ENCODE measurements at places on chromosomes 2 and 18.

DNA sequence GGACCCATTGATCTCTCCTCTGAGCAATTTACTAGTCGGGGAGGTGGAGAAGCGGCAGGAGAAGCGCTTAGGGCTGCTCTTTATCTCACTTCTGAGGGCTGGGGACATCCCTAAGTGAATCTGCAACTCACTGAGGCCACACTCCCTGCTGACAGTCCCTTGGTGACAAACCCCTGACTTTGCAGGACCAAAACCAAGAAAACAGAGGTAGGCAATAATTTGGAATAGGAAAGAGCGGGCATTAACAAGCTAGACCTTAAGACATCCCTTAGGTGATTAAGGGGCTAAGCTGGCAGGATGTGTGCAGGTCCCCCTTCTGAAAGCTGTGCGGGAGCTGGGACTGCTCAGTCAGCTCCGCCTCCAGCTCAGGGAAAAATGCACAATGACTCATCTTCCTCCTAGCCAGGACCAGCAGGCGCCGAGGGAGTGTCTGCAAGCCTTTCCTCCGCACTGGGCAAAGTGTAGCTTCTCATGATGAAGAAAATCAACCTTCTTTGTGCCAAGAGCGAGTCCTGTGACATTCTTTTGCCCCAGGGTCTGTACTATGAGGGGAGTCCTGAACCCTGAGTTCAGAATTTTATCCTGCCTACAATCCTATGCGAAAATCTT is 63.3 kb downstream of the BOD1L2 start:
- no peak for DNase-seq

DNA sequence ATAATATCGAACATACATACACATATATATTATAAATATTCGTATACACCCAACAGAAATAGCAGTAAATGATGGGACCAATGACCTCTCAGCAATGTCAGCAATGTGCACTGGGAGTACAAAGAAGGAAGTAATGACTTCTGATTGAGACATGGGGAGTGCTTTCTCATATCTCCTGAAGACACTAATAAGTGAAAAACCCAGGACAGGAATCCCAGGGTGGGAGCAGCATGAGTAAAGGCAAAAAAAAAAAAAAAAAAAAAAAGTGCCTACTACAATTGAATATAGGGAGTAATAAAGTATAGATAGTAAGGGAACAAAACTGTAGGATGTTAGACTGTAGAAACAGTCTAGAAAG is 491.3 kb downstream of the IRS1 start:
- no peak for DNase-seq

GRCh38 chr2:71589763-71590162 is 136.4 kb downstream of the DYSF start:
- no peak for DNase-seq

- no peak for DNase-seq
These were observed 47.9 kb downstream of the EML6 start for GRCh38 chr2:54771166-54771885.

DNA sequence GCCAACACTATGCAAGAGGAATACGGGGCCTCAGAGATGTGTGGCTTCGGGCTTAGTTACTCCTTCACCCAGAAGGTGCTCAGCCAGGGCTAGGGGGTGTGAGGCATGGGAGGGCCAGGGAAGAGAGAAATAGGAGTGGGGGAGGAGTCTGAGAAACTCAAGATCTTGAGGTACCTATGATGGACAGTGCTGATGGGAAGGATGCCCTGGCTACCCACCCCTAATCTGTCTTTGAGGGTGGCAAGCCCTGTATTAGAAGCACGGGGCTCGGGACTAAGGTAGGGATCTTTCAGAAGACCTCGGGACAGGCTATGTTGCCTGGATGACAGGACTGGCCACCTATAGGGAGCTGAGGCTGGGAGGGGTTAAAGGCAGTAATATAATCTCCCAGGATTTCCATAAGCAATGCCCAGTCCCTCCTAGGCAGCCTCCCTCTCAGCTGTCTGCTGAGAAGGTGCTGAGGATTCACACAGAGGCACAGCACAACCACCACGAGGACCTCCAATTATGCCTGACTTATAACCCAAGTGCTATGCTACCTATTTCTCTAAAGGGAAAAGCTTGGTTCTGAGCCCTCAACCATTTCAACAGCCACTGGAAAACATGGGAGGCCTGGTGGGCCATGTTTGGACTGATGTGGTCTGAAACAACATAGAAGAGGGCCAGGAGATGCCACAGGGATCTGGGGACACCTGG is 23.3 kb downstream of the MTHFD2 start:
- DNase-seq, result no peak

- DNase-seq, result no peak
These were observed 35.8 kb downstream of the CIB4 start for GRCh38 chr2:26605195-26605998.

- DNase-seq, result no peak
These were observed 29.8 kb upstream of the MYO3B start for GRCh38 chr2:170148161-170148560.

DNA sequence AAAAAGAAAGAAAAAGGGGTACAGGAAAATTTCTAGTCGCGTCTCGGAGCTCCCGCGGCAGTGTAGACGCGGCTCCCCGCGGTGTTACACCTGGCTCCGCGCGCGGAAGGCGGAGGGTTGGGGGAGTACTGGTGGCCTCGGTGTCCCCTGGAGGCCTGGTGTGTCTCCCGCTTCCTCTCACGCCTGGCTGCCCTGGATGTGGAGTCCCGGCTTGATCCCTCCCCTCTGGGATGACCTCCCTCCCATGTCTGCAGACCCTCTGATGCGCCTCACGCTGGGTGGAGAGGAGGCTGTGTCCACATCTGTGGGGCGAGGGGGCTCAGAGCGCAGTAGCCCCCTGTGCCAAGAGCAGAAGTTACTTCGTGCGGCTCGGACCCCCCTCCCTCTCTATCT is 1.2 kb downstream of the KIF5C start:
- no peak for DNase-seq

DNA sequence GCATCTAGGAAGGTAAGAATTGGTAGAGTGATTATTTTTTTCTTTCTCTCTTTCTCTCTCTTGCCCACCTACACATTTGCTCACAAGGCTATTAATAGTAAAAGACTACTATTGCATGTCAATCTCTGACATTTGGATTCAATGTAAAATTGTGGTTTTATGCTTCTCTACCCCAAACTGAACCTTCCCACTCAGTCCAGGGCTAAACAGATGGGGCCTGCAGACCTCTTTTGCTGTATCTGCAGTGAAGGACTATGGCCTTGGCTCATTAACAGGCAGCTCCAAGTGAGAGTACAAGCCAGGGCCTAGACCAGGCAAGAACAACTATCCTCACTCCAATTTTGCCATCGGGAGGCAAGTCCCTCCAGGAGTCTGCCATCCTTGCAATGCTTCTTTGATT is 68.3 kb upstream of the ARL4C start:
- no peak for DNase-seq

- DNase-seq, result no peak
These were observed 64.8 kb downstream of the COX7A2L start for GRCh38 chr2:42296226-42296625.

DNA sequence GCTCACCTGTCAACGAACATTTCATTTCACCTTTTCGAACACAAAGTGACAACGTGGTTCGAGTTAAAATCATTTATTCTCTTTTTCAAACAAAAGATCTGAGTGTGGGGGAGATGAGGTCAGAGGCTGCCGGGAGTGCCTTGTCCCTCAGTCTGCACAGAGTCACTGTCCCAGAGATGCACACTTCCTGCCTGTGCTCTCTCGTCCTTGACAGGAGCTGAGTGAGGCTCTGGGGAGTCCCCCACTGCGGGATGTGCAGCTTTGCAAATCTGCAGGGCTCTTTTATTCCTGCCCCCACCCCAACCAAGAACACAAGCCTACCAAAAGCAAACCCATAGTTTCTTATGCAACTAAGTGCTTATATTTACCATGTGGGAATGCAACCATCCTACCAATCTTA is 497.8 kb downstream of the EIPR1 start:
- DNase-seq, result no peak

DNA sequence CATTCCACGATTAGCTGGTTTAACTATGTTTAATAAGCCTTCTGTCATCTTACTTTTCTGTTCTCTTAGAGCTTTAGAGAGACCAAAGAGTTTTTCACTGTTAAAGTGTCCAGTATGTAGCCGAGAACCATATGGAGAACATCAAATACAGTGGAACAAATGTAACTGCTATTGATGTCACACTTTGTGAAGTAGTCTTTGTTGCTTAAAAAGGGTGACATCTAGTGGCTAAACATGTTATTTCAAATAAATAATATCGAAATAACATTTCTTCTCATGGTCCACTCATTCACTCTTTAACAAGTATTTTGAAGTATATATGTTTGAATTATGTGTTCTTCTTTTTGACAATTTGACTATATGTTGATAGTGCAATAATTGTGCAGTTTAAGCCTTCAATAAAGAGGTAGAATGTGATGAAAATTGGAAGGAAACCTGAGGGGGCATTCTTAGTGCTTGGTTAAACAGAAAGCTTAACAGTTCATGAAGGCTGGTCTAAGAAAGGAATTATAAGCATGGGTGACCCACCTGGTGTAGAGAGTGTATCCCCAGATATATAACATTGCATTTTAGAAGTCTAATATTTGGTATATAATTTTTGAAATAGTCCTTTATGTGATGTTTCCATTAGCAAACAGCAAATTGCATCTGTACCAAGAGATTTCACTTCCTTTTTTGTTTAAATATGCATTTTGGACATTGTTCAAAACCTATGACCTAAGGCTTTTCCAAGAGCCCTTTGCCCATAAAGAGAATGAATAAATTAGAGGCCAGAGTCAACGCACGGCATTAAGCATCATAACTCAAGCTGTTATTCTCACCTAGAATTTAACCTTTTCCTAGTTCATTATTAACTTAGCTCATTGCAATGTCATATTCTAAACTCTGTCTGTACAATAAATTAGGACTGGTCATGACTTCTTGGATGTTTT is 112.1 kb downstream of the KYNU start:
- no peak for DNase-seq

- no peak for DNase-seq
These were observed 180.0 kb upstream of the MMADHC start for GRCh38 chr2:149767516-149767974.

- no peak for DNase-seq
These were observed 2.9 kb upstream of the CLEC4F start for GRCh38 chr2:70823249-70823648.

GRCh38 chr2:206031950-206032567 is 53.9 kb downstream of the INO80D start:
- no peak for DNase-seq

DNA sequence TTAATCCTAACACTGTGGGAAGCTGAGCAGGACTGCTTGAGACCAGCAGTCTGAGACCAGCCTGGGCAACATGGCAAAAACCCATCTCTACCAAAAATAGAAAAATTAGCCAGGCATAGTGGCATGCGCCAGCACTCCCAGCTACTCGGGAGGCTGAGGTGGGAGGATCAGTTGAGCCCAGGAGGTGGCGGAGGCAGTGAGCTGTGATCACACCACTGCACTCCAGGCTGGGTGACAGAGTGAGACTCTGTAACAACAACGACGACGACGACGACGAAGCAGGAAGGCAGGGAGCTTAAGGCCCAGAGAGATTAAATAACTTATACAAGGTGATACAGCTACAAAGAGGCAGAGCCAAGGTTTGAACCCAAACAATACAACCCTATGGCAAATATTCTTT is 37.3 kb downstream of the CFAP36 start:
- DNase-seq, result no peak

GRCh38 chr2:190318514-190318913 is 1.1 kb downstream of the HIBCH start:
- DNase-seq, result no peak

DNA sequence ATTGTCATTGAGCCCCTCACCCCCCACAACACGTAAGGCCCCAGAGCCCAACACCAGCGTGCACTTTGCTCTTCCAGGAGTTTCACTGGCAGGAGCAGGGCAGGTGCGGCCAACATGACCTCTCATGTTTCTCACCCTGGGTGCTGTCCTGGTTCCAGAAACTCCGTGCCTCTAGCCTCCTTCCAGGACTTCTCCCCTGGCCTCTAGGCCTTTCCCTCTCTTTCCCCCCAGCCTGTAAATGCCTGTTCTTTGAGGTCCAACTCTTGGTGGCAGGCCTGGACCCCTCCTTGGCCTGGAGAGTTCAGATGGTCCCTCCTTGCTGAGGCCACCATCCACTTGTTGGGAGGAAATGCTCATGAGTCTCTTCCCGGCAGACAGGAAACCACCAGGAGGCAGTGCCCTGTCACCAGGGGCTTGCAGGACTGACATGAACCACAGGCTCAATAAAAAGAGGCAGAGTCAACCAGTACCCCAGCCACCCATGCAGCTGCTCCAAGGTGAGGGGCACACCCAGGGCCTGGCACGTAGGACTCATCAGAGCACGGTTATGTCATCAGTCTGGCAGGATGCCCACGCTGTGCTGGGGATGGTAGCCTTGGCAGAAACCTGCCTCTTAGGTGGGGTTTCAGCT is 1.5 kb downstream of the MALL start:
- no peak for DNase-seq

DNA sequence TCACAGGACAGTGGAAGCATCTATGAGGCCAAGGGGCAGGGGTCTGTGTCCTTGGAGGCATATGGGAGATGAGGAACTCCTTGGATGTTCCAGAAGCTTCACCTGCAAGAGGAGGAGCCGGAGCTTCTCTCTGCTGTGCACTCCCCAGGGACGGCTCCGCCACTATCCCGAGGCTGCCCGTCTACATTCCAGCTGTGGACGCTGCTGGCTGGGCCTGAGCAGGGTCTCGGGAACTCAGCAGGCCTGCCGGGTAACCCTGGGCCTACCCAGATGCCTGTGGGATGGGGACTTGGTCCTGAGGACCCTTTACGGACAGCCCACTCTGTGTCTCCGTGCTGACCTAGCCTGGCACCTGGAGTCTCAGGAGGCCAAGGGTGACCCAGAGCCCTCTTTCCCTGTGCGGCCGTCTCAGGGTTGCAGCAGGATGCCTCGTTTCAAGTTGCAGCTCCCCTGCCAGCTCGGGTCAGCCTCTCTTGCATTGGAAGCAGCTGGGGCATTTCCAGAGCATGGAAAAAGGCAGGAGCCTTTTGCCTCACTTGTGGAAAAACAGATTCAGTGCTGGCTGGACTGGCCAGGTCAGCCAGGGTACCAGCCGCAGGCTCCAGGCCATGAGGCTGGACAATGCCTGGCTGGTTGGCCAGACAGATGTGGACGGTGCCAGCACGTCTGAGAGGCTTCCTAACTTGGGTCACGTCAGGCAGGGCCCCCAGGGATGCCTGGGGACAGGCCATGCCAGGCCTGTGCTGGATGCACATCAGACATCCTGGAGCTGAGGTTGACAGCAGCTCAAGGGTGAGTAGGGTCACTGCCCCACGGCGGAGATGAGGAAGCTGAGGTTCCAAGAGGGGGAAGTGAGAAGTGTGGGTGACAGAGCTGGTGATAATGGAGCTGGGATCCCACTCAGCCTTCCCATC is 41.5 kb downstream of the SCTR start:
- DNase-seq, result no peak

DNA sequence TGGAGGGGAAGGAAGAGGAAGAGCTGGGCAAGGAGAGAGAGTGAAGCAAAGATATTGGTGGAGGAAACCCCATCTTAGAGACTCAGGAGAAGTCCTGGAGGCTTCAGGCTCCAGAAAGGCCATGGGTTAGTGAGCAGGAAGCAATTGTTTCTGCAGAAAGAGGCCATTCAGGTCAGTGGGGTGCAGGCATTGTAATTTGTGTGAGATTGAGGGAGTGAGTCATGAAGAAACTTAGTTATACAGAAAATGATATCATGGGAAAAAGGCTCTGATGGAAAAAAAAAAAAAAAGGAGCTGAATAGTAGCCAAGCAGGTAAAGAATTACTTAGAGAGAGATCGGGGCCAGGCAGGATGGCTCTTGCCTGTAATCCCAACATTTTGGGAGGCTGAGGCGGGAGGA is 4.0 kb downstream of the EMILIN2 start:
- no peak for DNase-seq

Data from NCI-H187 (cell line).